ENCODE measurements at places on chromosomes 4 and X.

DNA sequence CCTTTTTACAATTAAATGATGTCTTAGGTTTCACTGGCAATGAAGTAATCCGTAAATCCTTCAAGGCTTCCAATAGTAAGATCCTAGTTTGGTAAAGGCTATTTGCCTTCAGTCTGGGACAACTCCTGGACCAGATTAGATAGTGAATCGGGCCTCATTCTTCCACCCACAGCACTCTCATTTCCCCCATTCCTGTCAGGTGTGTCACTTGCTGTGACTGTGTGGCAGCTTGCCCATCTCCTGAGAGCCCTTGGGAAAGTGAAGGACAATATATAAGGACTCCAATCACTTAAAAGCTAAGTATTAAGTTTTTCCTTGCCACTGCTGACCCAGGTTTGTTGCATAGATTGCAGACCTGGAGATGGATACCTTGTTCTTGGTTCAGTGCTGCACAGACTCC lies 3.3 kb upstream of the GASK1B start:
- no peak for DNase-seq

- DNase-seq, result peak; percentile 42
Measured at GRCh38 chr4:8506373-8507195, 66.0 kb downstream of the TRMT44 start.

DNA sequence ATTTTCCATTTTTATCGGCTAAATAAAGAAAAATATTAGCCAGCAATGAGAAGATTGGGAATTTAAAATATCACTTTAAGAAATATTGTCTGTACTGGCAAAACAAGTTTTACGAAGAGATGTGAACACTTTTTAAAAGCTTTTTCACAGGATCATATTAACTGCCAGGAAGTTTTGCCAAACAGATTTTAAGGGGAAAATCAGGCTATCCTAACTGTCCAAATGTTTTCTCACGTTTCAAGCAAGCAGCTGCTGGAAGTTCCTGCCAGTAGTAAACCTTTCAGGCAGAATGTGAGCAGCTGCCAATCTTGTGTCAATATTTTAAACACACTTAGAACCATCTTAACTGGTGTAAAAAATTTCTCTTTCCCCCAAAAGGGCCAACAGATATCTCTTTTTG lies 101.1 kb downstream of the ADGRL3 start:
- no peak for DNase-seq

GRCh38 chr4:169268951-169269760 lies 1.6 kb downstream of the SH3RF1 start:
- no peak for DNase-seq

GRCh38 chrX:107736781-107737531 lies 38.6 kb downstream of the TSC22D3 start:
- DNase-seq, result no peak

GRCh38 chr4:173242466-173243250 lies 74.0 kb downstream of the GALNT7 start:
- DNase-seq, result no peak

GRCh38 chr4:83360018-83360417 lies 25.4 kb upstream of the HPSE start:
- no peak for DNase-seq

GRCh38 chr4:169017971-169018370 lies 7.9 kb upstream of the CBR4 start:
- DNase-seq, result no peak

DNA sequence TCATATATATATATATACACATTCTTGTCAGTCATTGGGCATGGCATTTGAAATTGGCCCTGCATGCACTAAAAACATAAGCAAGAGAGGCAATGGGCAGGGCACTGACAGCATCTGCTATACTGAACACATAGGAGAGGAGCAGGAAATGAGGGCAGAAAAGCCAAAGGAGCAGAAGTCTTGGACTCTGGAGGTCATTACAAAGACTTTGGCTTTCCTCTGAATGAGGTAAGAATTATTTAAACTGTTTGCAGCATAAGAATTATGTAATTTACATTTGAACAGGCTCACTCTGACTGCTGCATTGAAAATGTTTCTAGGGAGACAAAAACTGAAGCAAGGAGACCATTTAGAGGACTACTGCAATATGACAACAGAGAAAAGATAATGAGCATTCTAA lies 396.5 kb downstream of the PRDM5 start:
- DNase-seq, result no peak

DNA sequence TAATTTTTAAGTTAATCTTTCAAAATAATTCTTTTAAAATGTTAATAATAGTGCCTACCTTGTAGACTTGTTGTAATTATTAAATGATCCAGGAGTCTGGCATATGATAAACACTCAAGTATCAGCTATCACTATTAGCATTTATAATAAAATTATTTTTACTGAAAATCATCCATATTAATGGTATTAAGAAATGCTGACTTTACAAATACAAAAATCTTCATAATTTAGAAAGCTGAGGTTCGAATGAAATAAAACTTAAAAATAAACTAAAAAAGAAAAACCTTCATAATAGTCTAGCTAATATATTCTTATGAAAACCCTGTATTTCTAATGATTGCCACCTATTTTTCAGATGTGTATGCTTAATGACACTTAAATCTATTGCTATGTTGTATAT lies 5.2 kb downstream of the MGARP start:
- DNase-seq, result no peak

GRCh38 chr4:176479767-176480166 lies 160.0 kb downstream of the SPCS3 start:
- DNase-seq, result no peak

DNA sequence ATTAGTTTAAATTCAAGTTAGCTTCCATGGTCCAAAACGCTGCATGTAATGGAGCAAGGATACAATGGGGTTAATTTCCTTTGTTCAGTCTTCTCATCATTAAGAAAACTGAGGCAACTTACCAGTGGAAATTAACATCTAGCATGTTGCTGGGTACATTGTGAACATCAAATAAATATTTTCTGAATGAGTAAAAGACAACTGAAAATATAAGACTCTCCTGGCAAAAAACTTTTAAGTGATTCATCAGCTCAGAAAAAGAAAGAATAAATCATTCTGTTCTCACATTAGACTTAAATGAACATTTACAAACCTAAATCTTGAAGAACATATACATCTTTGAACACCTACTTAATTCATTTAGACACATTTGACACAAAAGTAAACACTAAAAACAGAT lies 138.4 kb upstream of the ETNPPL start:
- DNase-seq, result no peak

DNA sequence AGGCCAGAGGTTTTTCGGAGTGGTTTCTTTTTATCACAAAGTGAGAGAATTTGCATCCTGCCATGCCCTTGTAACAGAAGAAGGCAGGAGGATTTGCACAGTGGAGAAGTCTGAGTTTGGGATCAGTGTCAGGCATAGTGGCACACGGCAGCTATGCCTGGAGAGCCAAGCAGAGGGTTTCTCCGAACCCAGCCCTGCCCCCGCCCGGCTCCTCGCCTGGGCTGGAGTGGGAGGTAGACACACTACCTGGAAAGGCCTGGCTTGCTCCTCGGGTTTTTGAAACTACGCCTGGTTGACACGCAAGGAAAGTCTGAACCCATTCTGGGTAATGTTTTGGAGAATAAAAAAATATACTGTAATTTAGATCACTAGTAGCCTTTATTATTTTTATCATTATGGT lies 1653.6 kb upstream of the TENM3 start:
- peak; percentile 41 for DNase-seq

- DNase-seq, result no peak
Measured at GRCh38 chr4:99156992-99157391, 12.9 kb upstream of the ADH4 start.

- DNase-seq, result no peak
Measured at GRCh38 chr4:142913461-142914030, 67.4 kb upstream of the INPP4B start.

GRCh38 chrX:9622128-9622527 lies 143.5 kb downstream of the GPR143 start:
- no peak for DNase-seq

DNA sequence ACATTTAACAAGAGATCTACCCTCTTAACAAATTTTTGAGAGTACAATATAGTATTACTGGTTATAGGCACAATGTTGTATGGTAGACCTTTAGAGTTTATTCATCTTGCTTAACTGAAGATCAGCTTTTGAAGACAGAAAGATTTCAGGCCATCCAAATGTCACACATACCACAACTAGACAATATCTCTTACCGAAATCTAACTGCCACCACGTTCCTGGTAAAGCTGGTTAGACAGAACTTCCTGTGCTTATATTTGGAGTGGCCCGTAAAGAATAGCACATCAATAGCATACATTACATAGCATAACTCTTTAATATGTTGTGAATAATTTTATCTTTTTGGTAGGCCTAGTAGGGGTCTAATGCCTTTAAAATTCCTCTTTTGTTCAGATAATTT lies 29.8 kb upstream of the ARHGEF6 start:
- no peak for DNase-seq

DNA sequence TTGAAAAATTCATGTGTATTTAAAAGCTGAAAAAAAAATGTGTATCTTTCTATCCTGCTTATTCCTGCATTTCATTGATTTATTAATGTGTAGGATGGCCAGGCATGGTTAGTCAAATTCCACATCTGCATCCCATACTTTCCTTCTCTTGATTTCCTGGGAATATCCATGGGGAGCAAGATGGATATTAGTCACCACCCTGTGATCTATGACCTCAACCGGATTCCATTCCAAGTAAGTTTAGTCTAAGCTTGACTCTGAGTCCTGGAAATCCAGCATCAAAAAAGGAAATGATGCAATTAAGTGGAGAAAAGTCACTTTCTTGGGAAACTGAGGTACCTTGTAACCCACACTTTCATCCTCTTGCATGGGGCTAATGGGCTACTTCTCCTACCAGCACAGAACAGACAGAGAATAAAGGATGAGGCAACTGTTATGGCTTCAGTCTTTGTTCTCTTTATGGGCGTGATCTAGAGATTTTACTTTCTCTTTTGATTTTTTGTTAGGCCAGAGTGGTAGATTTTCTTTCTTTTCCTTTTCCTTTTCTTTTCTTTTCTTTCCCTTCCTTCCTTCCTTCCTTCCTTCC lies 17.1 kb upstream of the BEX4 start:
- DNase-seq, result no peak

GRCh38 chrX:102846544-102847236 lies 90.4 kb upstream of the RAB40AL start:
- no peak for DNase-seq

GRCh38 chrX:8868070-8868773 lies 67.0 kb upstream of the FAM9A start:
- DNase-seq, result no peak

DNA sequence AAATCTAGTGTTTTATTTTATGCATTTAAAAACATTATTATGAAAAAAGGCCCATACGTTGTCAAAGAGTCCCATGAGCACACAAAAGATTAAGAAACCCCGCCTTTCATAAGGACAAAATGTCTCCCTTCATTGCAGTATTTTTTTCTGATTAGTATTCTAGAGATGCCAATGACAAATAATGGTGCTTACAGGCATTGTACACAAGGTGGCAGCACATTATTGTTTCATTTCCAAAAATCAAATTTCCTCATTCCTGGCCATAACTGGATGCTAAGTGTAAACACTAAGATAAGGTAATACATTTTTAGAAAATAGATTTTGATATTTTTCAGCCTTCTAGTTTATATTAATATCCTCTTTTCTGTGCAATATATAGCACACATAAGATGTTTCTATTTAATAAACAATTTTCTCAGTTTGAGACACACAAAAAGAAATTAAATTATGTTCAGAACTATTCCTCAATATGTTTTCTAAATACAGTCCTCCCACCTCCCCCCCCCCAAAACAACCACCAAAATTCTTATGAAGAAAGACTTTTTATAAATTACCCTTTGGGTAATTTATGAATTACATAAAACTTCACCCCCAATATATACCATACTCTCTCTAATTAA lies 47.7 kb downstream of the TIGD2 start:
- no peak for DNase-seq

DNA sequence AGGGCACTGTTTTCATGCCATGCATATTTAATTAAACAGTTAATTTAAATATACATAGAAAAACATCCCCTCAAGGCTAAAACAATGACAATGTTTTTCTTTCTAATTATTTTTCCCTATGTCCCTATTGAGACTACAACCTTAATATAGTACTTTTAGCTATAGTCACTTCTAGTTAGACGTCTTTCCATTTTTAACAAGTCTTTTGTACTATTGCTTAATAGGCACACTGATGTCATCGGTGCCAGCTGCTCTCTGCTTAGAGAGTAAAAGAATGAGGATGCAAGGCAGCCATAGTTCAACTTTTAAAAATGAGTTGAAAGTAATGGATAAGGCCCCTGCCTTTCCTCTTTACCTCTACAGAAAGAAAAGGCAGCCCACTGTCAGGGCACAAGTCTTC lies 191.1 kb downstream of the KCTD8 start:
- no peak for DNase-seq

DNA sequence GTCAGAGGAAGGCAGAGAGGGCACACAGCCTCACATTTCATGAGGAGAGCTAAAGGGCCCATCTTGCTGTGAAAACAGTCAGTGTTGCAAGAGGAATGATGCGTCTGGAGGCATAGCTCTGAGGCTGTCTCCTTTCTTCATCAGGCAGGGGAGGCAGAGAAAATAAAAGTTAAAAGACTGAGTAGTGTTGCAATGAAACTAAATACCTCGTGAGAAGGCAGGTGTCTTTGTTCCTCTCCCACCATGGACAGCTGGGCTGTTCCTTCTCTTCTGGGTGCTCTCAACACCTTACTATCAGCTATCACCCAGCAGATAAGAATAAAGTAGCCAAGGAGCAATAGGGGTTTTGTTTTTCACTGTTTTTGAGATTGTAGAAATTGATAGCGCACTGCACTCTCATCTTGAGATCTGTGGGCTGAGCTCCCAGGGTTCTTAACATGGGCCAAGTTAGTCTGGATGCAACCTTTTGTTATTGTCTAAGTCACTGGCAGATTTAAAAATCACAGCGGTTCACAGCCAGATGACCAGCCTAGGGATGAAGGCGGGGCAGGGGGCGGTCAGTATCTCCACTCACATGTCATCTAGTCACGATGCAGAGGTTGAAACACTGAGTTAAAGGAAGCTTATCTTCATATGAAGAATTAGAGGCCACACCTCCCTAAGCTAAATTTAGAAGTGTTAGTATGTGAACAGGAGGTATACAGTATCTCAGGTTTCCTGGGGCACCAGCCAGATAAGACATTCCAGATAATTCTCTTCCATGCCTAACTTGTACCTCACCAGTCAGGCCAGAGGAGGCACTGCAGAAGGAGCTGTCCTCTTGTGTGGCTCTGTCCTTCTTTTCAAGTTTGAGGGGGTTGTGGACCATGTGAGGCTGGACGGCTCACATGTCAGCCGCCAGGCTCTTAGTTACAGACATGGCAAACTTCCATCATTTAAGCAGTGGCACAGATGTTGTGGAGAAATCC lies 36.9 kb downstream of the PARM1 start:
- DNase-seq, result no peak

DNA sequence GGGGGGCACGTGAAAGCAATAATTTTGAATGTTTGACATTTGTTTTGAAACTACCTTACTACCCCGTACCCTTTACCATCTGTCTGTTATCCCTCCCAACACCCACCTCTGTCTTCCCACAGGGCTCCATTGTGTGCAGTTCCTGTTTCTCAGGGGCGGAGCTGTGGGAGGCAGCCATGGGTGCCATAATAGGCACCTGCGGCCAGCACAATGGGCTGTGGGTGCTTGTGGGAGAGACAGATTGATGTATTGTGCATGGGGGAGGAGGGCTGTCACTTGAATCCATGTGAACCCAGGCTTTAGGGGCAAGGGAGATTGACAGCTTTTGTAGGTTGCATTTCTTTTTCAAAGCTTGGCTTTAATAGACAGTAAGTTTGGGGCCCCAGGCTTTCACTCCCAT lies 122.6 kb upstream of the CXorf66 start:
- DNase-seq, result no peak
